Epithelial cell of proximal tubule (primary cell): ENCODE measurements at places on chromosomes 1 and 21. TPM values are rescaled to one million over a fixed set of nuclear protein-coding genes. Genes with fewer than 3 reads are reported as not detected.

- no peak for DNase-seq
These were observed 8.6 kb downstream of the SLC2A1 start for GRCh38 chr1:42950116-42950481.

GRCh38 chr1:166136699-166137401 lies 30.0 kb downstream of the FAM78B start:
- DNase-seq, result no peak

DNA sequence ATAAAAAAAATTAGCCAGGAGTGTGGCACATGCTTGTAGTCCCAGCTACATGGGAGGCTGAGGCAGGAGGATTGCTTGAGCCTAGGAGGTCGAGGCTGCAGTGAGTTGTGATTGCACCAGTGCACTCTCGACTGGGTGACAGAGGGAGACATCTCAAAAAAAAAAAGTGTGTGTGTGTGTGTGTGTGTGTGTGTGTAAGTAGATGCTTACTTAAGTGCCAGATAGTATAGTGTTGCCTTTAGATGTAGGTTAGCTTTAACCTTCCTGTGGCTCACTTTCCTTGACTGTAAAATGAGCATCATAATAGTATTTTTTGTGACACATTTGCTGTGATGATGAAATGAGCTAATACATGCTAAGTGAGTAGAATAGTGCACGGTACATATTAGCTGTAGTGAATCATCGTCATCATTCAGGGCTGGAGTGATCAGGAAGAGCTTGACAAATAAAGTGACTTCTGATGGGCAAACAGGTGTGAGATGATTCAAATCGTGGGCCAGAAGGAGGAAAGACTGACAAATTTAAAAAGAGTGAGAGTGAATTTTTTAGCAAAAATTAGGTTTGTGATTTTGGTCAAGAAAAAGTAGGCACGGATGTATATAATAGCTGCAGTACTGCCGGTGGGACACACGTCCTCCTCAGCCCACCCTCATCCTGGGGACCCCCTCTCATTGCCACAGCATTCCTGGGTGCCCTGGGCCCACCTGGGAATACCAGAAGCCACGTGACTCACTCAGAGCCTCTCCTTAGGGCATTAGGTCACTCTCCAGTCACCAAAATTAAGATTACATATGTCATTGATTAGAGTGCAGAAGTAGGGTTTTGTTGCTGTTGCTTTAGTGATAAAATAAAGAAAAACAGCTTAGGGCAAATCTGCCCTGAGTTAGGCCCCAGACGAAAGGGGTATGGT lies 33.9 kb downstream of the EIF2D start:
- no peak for DNase-seq

SLAMF7 gene
- 0.06 TPM in 1 of 2 replicates, not detected in the other for total RNA-seq

DNA sequence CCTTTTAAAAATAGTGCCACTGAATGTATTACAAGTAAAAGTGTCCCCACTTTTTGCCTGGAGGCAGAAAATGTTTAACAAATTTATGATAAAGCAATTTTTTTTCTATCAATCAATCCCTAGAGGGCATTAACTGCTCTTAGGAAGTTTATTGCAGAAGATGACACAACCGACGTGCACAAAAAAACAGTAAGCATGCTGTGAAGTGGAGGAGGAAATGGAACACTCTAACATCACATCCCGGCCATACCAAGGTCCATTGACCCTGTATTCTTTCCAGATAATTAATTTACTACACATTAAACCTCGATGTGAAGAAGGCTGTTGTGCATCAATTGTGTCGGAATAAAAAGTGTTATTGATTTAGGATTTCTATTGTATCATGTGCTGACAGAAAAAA lies 264.9 kb upstream of the NR5A2 start:
- no peak for DNase-seq

GRCh38 chr1:106217765-106218164 lies 838.7 kb upstream of the PRMT6 start:
- no peak for DNase-seq

SLC25A34 gene
- 0.07 and 0.75 TPM in 2 replicates for total RNA-seq

- DNase-seq, result no peak
These were observed 71.3 kb downstream of the CAPZB start for GRCh38 chr1:19413999-19414398.

DNA sequence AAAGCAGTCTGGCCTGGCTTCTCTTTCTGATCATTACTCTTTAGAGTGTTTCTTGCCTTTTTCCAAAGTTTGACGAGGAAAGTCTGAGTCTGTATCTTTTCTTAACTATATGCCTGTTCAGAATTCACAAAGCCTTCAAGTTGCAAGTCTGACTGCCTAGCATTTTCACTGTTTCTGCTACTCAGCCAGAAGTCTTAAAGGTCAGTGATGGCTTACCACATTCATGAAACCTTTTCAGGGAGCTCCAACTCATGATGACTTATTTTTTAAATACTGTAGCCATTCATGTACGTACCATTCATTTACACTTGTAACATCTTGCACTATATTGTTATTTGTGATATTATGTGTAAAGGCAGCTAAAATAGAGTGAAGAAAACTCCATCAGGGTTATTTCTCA lies 58.2 kb downstream of the TNFSF4 start:
- DNase-seq, result no peak

HLX gene
- 0.63 and 0.87 TPM in 2 replicates for total RNA-seq

GRCh38 chr1:188665477-188665876 lies 1812.2 kb downstream of the BRINP3 start:
- no peak for DNase-seq

PADI3 gene
- total RNA-seq, result 0.07 TPM in 1 of 2 replicates, not detected in the other

ASAP3 gene
- total RNA-seq, result 5.1 and 11.5 TPM in 2 replicates

- DNase-seq, result peak; percentile 6
These were observed 15.6 kb upstream of the SLC45A1 start for GRCh38 chr1:8302081-8302956.

DNA sequence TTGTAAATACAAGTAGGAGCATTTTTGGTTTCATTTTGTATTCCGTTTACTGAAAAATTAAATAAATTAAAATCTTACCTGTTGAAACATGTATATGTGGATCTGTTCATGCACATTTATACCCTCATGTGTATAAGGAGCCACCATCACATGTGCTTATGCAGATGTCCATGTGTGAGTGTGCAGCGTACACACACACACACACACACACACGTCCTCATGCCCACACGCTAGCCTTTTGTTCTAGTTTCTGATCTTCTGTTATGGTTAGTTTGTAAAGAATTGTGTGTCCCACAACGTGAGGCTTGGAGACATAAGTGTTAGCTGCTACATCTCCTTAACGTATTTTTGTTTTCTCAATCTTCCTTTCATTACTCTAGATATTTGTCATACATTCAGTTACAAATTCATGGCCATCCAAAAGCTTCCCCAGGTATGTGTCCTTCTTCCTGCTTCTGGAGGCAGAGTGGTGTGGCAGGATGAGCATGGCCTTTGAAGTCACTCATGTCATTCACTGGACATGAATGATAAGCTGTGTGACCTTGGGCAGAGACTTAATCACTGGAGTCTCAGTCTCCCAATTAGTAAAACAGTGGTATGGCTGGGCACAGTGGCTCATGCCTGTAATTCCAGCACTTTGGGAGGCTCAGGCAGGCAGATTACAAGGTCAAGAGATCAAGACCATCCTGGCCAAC lies 54.6 kb downstream of the TENT5C start:
- no peak for DNase-seq

- no peak for DNase-seq
These were observed 54.7 kb downstream of the NEGR1 start for GRCh38 chr1:72227667-72228066.

CASQ1 gene
- not detected in 2 replicates for total RNA-seq

GRCh38 chr1:10691740-10692125 lies 104.7 kb downstream of the CASZ1 start:
- no peak for DNase-seq

DNA sequence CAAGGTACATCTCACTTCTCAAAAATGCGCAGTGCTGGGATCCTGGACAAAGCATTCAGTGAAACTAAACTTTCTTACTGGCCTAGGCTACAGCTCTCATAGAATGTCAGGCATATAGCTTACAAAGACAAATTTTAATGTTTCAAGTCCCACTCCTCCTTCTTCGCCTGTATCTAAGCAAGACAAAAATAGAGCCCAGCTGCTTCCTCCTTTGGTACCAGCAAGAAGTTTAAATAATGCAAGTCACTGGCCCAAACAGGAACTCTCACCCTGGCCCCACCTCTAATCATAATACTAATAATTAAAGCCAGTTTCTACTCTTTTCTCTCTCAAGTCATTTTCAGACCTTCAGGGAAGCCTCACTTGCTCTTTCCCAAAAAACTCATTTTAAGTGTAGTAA lies 1267.9 kb downstream of the MRPL39 start:
- DNase-seq, result no peak

- DNase-seq, result peak; percentile 18
These were observed 32.6 kb downstream of the UBE4B start for GRCh38 chr1:10065344-10065685.

- no peak for DNase-seq
These were observed 1.8 kb downstream of the TAS1R3 start for GRCh38 chr1:1332774-1333480.

ZNF683 gene
- not detected in 2 replicates for total RNA-seq

- no peak for DNase-seq
These were observed 90.2 kb upstream of the RUNX3 start for GRCh38 chr1:25020173-25020845.

DNA sequence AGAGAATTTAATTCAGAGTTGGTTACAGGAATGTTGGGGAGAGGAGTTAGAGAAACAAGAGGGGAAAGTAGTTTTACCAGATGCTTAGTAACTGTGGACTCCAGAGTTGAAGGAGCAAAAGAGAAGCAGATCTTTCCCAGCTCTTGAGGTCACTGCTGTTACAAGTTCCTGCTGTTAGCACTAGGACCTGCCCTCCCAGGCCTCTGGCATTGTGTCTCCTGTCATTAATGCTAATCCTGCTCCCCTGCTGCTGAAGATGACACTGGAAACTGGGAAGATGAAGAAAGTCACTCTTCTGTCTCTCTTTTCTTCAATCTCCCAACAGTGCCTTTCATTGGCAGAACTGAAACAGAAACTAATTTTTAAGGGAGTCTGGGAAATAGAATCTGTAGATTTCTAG lies 845.6 kb downstream of the ADGRL2 start:
- no peak for DNase-seq

DNA sequence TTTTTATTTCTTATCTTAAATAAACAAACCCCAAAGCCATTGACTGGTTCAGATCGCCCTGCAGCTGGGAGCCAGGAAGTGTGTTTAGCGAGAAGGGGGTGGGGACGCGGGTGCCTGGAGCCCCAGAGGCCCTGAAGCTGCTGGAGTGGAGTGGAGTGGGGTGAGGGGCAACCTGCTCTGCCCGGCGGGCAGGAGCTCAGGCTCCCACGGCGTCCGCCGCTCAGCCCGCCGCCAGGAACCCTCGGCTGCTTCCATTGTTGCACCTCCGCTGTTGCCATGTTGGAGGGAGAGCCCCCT lies 673 bp downstream of the PIK3C2B start:
- no peak for DNase-seq

GRCh38 chr1:209650454-209650853 lies 1.8 kb downstream of the LAMB3 start:
- no peak for DNase-seq

- no peak for DNase-seq
These were observed 285.4 kb upstream of the USP25 start for GRCh38 chr21:15444118-15444960.

DNA sequence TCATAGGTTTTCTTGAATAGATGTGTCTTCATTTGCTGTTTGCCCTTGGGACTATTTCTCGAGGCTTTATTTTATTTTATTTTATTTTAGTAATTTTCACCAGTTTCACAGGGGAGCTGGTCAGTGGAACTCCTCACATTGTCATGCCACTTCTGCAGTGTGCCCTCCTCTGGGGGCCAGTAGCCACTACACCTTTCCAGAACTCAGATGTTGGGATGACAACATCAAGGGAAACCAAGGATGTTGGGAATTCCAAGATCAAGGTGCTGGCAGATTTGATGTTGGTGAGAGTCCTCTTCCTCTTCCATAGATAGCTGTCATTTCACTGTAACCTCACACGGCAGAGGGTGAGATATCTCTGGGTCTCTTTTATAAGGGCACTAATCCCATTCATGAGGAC lies 35.5 kb downstream of the SLC26A9 start:
- DNase-seq, result no peak

- DNase-seq, result no peak
These were observed 139.7 kb upstream of the C1orf87 start for GRCh38 chr1:60213253-60213652.

RPTN gene
- total RNA-seq, result not detected in 2 replicates

SPOCD1 gene
- total RNA-seq, result 9.4 and 18.4 TPM in 2 replicates

CSDE1 gene
- total RNA-seq, result 294 and 312 TPM in 2 replicates

FAM163A gene
- total RNA-seq, result not detected in 2 replicates

GRCh38 chr1:56033321-56034037 lies 545.9 kb downstream of the PLPP3 start:
- DNase-seq, result no peak

DNA sequence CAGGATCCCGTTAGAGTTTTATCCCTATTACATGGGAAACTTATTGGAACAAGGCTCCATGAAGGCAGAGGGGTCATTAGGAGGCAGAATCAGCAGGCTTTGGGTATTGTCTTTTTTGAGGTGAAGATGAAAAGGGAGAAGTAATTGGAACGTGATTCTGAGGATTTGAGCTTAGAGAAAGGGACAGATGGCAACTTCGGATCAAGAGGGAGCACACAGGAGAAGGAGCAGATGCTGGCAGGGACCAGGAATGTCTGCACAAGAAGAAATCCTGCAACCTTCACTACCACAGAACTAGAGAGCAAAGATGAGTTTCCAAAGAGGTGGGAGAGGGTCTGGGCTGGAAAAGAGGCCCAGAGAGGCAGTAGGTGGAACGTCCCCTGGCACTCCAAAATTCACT lies 202.8 kb downstream of the RRAGC start:
- no peak for DNase-seq

ABL2 gene
- 12.2 and 15.6 TPM in 2 replicates for total RNA-seq

DNA sequence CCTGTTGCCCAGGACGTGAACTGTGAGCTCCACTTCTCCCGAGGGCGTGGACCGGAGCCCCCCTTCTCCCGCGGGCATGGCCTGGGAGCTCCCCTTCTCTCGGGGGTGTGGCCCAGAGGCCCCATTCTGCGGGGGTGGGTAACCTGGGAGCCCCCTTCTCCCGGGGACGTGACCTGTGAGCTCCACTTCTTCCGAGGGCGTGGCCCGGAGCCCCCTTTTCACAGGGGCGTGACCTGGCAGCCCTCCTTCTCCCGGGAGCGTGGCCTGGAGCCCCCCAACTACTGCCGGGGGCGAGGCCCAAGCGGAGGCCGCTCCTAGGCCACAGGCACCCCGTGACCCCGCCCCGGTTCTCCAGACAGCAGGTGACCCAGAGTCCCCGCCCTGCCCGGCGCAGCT lies 320 bp downstream of the C1orf174 start:
- DNase-seq, result no peak

DNA sequence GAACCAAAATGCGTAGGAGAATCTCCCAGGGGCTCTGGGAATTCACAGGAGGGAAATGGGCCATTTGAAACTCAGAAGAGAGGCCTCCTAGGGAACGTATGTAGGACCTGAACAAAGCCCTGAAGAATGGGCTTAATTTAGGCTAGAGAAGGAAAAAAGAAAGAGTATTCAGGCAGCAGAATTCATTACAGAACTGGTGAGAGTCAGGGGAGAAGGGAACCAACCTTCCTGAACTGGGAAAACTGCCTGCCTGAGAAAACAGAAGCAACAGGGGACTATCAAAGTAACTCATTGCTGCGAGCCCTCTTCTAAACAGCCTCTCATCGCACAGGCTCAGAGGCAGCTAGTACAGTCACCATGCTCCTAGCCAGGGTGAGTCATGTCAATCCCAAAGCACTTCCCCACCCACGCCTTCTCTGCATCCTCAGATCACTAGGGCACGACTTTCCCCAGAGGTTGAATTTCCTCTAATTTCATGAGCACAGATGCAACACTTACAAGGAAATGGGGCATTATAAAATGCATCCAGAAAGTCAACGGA lies 98.1 kb downstream of the ADSS2 start:
- DNase-seq, result peak; percentile 97
